ENCODE measurements at places on chromosomes 13 and 19.

GRCh38 chr19:33703438-33703750 is 81.6 kb downstream of the CHST8 start:
- no peak for DNase-seq

GRCh38 chr13:28528848-28529247 is 33.9 kb upstream of the FLT1 start:
- no peak for DNase-seq

DNA sequence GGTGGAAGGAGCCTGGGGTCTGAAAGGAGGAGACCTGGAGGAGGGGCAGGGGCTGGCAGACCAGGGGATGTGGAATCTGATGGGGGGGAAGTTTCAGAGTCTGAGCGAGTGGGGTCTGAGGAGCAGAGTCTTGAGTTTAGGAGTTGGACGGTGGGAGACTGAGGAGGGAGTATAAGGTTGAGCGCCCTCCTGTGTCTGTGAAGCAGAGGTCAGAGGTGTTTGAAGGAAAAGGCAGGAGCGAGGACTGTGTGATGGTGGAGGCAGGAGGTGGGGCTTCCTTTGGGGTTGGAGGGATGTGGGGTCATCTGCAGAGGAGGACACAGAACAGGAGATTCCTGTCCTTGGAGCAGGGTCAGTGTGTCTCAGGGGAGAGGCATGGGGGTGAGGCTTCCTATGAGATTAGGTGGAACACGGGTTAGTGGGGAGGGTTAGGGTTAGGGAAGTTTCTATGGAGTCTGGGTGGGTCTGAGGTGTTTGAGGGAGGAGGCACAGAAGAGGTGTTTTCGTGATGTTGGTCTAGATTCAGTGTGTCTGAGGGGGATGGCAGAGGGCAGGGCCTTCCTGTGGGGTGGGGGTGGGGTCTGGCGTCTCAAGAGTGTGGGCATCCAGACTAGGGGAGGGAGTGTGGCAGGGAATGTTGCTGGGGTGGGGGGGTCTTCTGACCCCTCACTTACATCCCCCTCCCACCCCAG is 8.3 kb downstream of the RYR1 start:
- no peak for DNase-seq

GRCh38 chr13:25971459-25972145 is 80.2 kb downstream of the SHISA2 start:
- DNase-seq: no peak

DNA sequence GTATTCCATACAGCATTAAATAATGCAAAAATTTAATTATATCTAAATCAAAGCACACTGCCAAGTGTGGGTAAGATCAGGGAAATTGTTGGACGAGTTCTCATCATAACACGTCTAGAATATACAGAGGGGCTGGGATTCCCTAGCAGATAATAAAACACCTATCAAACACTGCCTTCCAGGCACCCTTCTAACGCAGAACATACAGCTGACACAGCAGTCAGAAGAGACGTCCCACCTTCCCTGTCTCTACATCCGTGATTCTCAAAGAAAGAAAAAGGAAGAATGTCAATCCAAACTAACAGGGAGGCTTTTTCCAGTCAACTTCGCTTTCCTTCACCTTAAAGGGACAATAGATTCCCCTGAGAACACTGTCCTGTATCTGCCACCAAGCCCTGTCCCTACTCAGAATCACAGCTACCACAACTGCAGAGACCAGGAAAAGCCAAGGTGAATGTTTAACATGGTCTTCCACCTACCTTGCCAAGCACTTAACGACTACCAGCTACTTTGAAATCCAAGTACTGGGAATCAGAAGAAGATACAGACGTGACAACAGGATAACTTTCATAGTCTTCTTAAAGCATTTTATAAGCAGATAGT is 38.5 kb downstream of the TBC1D4 start:
- DNase-seq: no peak

DNA sequence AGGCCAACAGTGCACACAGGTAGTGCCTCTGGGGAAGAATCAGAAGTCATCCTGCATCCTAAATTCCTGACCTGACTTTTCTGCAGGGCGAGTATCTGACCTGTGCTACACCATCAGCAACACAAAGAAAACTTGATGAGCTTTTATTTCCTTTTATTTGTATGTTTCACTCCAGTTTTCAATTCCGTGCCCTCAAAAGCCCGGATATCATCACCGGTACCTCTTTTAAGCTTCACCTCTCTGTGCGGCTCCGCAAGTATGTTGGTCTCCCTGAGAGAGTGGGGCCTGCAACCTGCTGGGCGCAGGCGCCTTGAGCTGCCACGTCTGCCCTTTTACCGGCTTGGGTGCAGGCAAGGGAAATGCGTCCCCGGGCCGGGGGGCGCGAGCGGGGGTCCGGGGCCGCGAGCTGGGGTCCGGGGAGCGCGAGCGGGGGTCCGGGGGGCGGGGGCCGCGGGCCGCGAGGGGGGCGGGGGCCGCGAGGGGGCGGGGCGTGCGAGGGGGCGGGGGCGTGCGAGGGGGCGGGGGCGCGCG is 4.3 kb upstream of the DUXA start:
- DNase-seq: no peak

DNA sequence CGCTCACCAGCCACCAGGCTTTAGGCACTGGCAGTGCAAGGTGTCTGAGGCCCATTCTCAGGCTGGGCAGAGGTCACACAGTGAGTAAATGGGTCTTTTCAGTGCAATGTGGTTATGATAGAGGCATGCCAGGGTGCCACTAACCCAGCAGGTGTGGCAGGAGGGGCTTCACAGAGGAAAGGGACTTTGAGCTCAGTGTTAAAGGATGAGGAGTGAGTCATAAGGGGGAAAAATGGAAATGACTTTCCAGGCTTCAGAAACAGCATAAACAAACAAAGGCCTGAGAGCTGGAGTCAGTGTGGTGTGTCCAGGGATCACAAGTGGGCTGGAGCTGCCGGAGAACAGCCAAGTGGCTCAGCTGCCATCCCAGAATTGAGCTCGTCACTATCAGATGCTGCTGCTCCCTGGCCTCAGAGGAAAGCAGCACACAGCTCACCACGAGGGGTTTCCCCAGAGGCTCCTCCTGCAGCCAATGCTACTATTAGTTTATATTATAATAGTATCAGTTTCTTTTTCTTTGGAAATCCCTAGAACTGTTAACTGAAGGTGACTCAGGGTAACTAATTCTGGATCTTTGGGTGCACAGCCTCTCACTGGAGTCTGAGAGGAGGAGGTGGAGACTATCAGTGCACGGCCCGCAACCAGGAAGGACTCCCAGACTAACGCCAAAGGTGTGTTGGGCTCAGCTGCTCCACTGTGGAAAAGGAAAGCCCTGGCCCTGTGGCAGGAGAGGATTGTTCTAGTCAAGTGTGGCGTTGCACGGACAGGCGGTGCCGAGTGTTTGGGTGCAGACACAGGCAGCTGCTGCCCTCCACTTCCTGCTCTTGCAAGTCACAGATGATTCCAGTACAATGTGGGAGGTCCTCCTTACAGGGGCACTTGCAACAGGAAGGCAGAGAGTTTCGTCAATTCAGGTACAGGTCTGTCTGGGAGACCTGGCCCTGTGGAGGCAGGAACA is 39.5 kb downstream of the DHRS12 start:
- no peak for DNase-seq

GRCh38 chr13:36673352-36673751 is 468 bp upstream of the SERTM1 start:
- DNase-seq: no peak

DNA sequence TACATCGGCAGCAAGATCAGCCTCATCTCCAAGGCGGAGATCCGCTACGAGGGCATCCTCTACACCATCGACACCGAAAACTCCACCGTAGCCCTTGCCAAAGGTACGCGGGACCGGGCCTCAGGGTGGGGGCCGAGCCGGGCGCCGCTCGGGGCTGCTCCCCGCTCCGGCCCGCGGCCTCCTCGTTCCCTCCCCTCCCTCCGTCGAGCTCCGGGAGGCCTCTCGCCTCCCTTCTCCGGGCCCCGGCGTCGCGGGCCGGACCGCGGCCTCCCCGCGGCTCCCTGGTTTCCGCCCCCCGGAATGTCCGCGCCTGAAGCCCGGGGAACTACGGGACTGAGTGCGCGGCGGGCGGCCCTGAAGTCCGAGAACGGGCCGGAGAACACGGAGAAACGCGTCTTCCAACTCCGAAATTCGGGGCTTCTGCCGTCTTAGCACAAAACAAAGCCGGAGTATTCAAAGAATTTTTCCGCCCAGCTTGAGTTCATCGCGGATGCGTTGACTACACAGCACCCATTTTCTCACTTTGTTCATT is 423 bp downstream of the LSM14A start:
- DNase-seq: no peak

GRCh38 chr19:49205114-49205513 is 47.5 kb downstream of the TRPM4 start:
- DNase-seq: no peak

- no peak for DNase-seq
Measured at GRCh38 chr19:50293263-50294004, 35.7 kb downstream of the KCNC3 start.

- no peak for DNase-seq
Measured at GRCh38 chr13:28568286-28568685, 73.4 kb upstream of the FLT1 start.

- DNase-seq: no peak
Measured at GRCh38 chr13:38854226-38854625, 136.4 kb downstream of the STOML3 start.

- DNase-seq: no peak
Measured at GRCh38 chr19:41528106-41528505, 47.9 kb upstream of the CEACAM21 start.

DNA sequence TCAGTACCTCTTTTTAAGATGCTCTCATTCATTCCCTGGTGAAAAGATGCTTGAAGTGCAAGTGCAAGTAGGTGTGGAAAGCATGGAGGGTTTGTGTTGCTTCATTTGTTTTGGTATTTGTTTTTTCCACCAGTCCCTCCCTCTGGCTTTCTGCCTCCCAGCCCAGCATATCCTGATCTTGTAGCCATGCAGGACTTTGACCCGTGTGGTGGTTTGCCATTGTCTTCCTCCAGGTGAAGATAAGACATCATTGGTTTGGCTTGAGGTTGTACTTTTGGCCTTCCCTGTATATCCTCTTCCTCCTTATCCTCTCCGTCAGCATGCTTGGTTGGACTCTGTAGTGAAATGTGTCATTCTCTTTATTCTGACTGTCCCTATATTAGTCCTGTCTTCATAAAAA is 9.1 kb downstream of the SPINT2 start:
- no peak for DNase-seq

GRCh38 chr19:4439243-4439642 is 18.4 kb downstream of the UBXN6 start:
- no peak for DNase-seq

- DNase-seq: no peak
Measured at GRCh38 chr13:30864433-30865122, 41.5 kb upstream of the MEDAG start.

GRCh38 chr13:31629085-31629780 is 110.1 kb upstream of the RXFP2 start:
- DNase-seq: no peak

- no peak for DNase-seq
Measured at GRCh38 chr19:45939792-45940514, 25.4 kb upstream of the NANOS2 start.

GRCh38 chr13:98567140-98567539 is 9.8 kb downstream of the STK24 start:
- no peak for DNase-seq

Data from thoracic aorta (tissue), 2 donors.